Colonic mucosa (tissue), 4 donors: ENCODE measurements at places on chromosomes 2 and 18.
A peak's percentile ranks its signal among the peaks of the same experiment; 100 is the strongest.

- no peak for DNase-seq
These were observed 396.2 kb downstream of the ARHGAP15 start for GRCh38 chr2:143525402-143525860.

DNA sequence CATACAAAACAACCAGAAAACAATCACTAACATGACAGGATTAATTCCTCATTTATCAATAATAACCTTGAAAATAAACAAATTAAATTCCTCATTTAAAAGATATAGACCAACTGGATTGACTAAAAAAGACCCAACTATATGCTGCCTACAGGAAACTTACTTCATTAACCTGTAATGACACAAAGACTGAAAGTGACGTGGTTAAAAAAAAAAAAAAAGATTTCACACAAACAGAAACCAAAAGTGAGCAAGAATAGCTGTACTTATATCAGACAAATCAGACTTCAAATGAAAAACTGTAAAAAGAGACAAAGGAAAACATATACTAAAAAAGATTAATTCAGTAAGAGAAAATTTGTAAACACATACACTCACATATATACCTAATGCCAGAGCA is 201.2 kb downstream of the CCDC178 start:
- DNase-seq, result no peak

- no peak for DNase-seq
These were observed 1135.3 kb upstream of the ZEB2 start for GRCh38 chr2:145655165-145655765.

DNA sequence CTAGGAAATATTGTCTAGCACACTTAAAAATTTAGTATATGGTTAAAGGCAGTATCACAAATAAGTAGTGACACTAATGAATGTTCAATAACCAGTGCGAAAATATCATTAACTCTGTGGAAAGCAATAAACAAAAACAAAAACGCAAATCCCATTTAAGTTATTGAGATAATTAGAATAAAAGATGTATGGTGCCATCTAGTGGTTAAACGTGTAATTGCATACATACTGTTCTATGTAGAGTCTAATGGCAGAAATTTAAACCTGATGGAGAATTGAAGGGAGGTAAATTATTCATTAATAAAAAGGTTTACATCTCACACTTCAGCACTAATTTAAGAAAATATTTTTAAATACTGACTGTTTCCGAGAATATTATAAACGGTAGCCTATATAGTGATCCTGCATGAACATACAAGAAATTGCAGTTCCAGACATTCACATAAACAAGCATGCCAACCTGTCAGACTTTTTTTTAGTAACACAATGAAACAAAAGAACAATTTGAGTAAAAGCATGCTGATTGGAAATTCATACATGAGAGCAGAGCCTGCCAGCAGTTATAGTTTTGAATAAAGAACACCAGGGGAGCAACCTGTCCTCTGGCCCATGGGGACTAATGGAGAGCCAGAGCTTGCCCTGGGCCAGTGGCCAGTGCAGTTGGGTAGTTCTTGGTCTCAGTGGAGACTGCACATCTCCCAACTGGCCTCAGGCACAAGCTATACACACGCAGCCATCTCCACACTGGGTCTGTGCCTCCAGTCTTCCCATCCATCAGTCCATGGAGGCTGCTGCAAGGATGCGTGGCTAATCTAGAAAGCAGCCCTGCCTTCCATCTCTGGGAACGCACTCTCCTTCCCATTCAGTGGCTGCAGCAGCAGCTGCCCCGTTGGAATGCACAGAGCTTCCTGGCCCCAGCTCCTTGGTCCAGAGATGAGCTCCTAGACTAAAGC is 28.0 kb downstream of the GCG start:
- no peak for DNase-seq

GRCh38 chr2:88599527-88599926 is 27.7 kb downstream of the EIF2AK3 start:
- DNase-seq, result no peak

GRCh38 chr2:54557601-54558187 is 101.6 kb downstream of the SPTBN1 start:
- peak; percentile 85 for DNase-seq

DNA sequence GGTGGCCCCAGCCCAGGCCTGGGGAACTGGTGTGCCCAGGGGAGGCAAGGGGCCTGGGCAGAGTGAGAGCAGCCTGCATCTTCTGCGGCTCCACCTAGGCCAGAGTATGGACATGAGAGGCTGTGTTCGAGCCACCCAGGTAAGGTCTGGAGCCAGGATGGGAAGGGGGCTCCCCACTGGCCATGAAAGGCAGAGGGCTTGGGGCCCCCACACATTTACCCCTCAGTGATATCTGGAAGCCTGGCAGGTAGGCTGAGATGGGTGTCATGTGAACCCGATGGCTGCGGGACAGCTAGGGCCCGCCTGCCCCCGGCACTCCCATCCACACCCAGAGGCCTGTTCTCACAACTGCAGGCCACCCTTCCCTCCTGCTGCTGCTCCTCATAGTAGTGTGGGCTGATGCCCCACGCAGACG is 13.2 kb downstream of the ADRA2B start:
- DNase-seq, result no peak

DNA sequence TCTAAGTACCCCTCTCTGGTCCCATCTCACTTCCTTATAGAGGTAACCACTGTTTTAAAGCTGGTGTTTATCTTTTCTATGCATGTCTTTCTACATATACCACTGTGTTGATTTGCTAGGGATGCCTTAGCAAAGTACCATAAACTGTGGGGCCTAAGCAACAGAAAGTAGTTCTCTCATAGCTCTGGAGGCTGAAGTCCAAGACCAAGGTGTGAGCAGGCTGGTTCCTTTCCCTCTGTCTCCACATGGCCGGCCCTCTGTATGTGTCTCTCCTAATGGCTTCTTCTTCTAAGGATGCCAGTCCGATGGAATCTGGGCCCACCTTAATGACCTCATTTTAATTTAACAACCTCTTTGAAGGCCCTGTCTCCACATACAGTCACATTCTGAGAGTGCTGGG is 40.8 kb upstream of the ROCK2 start:
- no peak for DNase-seq

DNA sequence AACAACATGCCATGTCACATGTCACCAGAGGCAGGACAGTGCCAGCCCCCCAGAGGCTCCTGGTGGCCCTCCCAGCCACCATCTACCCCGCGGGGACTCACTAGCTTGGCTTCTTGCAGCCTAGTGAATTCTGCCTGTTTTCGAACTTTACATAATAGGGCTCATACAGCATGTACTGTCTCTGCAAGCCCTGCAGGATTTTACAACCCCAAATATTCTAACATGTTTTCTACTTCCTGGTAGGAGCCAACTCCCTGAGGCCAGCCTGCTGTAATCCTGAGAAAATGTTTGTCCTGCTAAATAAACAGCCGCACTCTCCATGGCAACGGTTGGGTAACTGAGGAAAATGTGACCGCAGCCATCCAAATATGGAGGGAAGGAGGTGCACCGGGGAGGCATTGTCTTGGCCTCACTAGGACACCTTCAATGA is 2.7 kb downstream of the PER2 start:
- DNase-seq, result peak; percentile 95

- no peak for DNase-seq
These were observed 47.0 kb downstream of the DHRS9 start for GRCh38 chr2:169116327-169116726.

DNA sequence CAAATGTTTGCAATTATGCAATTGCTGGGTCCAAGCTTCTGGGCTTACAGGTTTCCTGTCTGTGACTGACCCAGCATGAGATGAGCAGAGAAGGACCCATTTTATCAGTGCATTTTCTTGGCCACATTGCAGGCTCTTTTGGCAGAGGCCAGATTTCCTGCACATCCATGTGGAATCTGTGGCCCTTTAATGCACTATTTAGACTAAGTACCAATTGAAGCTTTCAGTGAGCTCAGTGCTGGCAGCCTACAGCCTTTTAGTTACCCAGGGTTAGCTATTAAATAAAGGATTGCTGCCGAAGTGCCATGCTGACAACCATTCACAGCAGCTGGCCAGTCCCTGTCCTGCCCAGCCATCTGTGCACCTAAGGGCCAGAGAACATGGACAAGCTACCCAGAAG is 165.0 kb downstream of the ANKRD30B start:
- DNase-seq, result no peak

- DNase-seq, result peak; percentile 66
These were observed 4.7 kb downstream of the SERTAD2 start for GRCh38 chr2:64649013-64649484.

DNA sequence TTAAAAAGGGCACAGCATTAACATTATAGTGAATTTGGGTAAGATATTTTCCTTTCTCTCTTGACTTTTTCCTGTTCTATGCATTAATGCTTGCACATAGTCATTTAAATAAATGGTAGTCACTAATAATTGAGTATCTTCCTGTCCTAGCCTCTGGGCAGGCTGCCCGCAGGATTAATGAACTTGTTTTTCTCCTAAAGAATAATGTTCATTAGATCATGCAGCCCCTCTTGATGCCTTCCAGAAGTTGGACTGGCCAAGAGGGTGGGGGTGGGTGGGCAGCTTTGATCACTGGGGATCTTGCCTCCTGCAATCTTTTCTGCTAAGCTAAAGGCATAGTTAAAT is 514.5 kb upstream of the CDH2 start:
- DNase-seq, result no peak

DNA sequence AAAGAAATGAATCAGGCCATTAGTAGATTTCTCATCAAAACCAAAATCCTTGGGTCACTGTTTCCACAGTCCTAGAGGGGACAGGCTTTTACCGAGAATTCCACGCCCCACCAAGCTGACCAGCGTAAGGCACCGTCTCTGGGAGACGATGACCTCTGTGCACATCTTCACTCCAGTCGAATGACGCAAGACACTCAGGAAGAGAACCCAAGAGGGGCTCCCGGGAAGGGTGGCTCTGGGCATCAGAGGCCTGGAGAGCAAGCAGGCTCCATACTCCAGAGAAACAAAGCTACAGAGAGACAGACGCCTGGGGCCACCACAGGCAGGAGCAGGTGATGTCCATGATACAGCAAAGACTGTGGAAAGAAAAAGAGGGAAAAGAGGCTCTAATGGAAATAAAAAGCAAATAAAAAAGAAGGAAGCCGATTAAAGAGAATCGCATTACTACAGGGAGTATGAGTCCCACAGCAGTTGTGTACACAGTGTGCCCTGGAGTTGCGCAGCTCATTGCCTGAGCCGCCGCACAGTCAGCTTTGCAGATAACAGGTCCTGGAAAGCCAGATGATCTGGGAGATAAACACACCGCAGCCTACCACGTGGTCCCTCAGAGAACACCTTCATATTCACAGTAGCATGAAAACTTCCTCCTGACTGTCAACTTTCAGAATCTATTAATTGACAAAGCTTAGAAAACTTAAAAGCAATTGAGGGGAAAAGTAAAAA is 572.7 kb upstream of the SALL3 start:
- peak; percentile 36 for DNase-seq

DNA sequence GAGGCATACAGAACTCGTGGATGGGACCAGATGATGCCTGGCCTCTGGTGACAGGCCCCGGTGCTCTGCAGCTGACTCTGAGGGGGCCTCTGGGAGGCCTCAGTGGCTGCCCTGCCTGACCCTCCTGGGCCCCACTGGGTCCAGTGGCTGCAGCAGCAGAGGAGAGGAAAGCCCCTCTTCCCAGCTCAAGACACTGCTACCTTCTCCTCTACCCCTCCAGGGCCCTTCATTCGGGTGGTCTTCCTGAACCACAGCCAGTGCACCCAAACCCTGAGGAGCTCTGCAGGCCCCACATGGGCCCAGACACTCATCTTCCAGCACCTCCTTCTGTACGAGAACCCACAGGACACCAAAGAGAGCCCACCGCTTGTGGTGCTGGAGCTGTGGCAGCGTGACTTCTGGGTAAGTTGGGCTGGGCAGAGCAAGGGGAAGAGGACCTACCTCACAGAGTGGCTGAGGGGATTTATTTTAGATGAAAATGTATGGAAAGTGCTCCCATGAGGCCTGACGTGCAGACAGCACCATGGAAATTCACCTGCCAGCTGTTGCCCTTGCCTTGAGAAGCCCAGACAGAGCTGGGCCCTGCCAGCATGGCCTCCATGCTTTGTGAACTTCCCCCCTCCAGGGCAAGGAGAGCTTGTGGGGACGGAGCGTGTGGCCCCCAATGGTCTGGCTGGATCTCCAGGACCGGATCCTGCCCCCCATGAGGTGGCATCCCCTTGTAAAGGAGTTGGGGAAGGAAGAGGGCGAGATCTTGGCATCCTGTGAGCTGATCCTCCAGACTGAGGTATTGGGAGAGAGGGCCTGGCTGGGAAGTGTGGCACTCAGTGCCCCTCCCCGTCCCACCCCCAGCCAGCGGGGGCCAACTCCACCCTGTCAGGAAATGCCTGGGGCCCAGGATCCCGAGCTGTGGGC is 46.3 kb downstream of the LMAN2L start:
- DNase-seq, result no peak

DNA sequence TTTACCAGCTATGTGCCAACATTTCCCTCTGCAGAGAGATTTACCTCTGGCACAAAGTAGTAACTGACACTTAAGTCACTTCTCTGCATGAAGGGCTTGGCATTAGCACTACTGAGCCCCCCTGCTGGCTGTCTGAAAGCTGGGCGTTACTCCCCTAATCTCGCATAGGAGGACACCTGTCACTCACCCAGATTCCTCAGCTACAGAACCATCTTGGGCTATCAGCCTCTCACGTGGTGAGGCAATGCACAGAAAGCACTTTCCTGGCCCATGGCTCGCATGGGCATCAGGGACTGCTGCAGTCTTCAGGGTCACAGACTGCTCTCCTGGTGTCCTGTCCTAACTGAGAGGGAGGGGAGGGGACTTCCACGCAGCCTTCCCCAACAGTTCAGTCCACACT is 12.0 kb downstream of the SERPINE2 start:
- DNase-seq, result no peak

DNA sequence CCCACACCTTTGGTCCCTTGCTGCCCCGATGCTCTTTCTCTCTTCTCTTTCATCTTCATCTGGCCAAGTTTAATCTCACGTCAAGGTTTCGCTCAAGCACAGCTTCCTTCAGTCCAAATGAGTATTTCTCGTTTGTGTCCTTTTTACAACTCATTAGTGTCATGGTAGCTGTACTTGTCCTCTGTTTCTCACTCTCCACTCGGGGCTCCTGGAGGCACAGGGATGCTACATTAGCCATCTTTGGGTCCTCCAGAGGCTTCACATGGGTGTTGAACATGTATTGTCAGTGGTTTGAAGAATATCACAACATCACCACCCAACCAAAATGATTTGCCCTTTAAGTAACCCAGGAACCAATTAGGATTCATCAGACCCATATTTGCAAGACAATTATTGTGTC is 30.4 kb downstream of the MYCN start:
- no peak for DNase-seq

DNA sequence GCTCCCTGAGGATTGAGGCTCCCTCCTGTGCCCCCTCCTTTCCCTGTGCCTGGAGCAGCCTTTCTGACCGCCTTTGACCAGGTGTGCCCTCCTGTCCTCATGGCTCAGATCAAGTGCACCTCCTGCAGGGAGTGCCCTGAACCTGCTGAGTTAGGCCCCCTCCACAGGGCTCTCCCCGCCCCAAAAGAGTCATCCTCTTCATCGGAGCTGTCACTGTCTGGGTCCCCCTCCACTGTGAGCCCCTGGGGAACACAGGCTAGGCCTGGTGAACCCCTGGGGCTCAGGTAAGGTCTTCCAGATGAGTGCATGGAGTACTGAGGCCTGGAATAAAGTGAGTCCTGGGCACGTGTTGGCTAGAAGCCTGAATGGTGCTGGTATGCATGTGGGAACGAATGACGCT is 173.5 kb downstream of the INHBB start:
- DNase-seq, result no peak

- no peak for DNase-seq
These were observed 135.1 kb downstream of the CELF4 start for GRCh38 chr18:37430357-37431076.

GRCh38 chr2:46047290-46047689 is 249.9 kb upstream of the EPAS1 start:
- no peak for DNase-seq

- peak; percentile 40 for DNase-seq
These were observed 217.1 kb downstream of the MREG start for GRCh38 chr2:215796140-215796855.

GRCh38 chr2:232484628-232485347 is 2.8 kb downstream of the ECEL1 start:
- DNase-seq, result no peak
